ENCODE measurements at places on chromosomes 5 and 9. TPM values are rescaled to one million over a fixed set of nuclear protein-coding genes. Genes with fewer than 3 reads are reported as not detected.

The KIF24 gene
- polyA plus RNA-seq = 0.19 TPM

DNA sequence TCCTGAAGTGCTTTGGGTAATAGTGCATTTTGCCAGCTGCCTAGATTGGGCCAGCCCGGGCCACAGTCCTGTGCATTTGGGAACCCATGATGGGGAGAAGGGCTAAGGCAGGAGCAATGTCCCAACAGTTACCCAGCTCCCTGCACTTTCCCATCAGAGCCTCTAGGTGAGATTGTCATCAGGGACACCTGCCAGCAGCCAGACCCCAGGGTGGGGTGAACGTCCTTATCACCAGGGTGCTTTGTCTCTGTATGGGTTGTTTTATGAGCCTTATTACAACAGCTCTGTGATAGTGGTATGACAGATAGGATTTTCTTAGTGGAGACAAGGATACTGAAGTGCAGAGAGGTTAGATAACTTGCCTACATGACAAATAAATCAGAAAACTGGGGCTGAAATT is 365.7 kb downstream of the OSTF1 start:
- no peaks in the 10 kb centered on the region for H3K4me1 ChIP-seq
- no peak overlapping the region for H3K27ac ChIP-seq
- no peaks in the 10 kb centered on the region for H3K36me3 ChIP-seq
- H3K4me3 ChIP-seq = no peak overlapping the region

GRCh38 chr5:88119535-88120125 is 149.0 kb downstream of the TMEM161B start:
- no peak overlapping the region for H3K27ac ChIP-seq
- H3K4me3 ChIP-seq = no peak overlapping the region
- no peak for DNase-seq
- no peaks in the 10 kb centered on the region for H3K36me3 ChIP-seq

DNA sequence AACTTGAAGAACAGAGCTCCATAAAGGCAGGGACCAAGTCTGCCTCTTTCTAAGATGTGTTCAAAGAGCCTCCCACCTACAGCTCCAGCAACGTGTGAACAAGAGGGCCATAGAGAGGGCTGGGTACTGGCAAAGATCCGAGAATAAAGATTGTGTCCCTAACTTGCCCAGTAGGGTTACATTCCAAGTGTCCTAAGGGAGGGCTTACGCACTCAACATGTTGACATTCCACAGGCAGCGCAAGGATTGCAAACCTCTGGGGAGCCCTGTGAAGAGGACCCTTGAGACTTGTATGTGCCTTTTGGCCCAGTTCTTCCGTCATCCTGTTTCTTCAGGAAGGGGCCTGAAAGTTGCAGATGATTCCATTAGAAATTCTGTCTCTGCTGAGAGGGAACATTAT is 48.2 kb upstream of the ENTREP1 start:
- DNase-seq = no peak
- no peaks in the 10 kb centered on the region for H3K36me3 ChIP-seq
- H3K4me3 ChIP-seq = no peak overlapping the region
- no peaks in the 10 kb centered on the region for H3K27me3 ChIP-seq

The PRLR gene
- not detected for polyA plus RNA-seq

The CAVIN4 gene
- not detected for polyA plus RNA-seq
